ENCODE measurements at places on chromosomes 5 and 9.

DNA sequence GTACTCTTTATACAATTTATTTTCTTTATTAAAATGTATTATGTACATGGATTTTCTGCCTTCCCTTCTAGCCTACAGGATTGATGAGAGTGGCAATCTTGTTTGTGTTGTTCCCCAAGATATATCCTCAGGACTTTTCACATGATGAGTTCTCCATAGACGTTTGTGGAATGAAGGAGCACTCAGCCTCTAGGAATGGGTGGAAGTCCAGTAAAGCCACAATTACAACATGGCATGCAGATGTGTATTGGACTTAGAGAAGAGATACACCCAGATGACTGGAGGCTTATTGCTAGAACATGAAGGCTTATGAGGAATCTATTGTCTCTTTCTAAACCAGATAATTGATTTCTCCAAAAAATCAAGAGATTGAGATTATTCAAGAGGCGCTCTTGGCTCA is 8.2 kb upstream of the DOCK2 start:
- no peak for DNase-seq

DNA sequence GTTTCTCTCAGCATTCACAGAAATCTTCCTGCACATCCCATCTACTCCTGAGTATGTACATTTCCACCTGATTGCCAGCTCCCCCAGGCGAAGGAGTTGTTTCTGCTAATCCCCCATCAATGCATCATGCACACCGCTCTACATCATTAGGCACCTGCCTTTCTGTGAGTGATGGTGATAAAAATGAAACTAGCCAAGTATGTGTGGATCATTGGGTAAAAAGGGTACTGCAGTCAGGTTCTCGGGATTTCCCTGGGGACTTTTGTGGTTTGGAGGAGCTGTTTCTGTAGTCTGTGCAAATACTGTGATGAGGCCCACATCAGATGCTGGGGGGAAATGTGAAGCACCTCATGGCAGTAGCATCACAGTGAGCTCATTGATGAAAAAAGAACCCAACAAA is 30.4 kb downstream of the CAMK4 start:
- DNase-seq = peak; percentile 95

- DNase-seq = peak; percentile 57
Measured at GRCh38 chr5:124935065-124935464, 188.6 kb upstream of the ZNF608 start.

GRCh38 chr5:104541141-104541785 is 978.7 kb upstream of the NUDT12 start:
- DNase-seq = no peak

GRCh38 chr9:38677660-38678303 is 42.2 kb downstream of the FAM240B start:
- DNase-seq = no peak

- DNase-seq = no peak
Measured at GRCh38 chr9:123138163-123138562, 104.7 kb downstream of the GPR21 start.

DNA sequence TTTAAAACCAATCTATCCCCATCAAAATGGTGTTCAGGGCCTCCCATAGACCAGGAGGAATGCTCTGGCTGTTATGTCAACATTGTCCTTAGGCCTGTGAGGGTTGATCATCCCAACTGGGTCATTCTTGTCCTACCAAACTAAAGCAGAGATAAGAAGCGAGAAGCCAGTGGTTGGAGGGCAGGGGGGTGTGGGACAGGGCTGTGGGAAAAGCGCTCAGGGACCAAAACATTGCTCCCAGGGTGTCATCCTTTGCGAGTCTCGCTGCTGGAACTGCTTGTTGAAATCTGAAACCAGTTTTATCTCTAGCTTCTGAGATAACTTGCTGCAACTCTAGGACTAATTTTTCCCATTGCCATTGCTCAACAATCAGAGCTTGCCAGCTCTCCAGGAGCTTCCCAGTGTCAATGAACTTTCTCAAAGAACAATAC is 48.1 kb downstream of the SPATA31C2 start:
- no peak for DNase-seq

- DNase-seq = no peak
Measured at GRCh38 chr5:75260708-75261107, 24.0 kb upstream of the ANKRD31 start.

DNA sequence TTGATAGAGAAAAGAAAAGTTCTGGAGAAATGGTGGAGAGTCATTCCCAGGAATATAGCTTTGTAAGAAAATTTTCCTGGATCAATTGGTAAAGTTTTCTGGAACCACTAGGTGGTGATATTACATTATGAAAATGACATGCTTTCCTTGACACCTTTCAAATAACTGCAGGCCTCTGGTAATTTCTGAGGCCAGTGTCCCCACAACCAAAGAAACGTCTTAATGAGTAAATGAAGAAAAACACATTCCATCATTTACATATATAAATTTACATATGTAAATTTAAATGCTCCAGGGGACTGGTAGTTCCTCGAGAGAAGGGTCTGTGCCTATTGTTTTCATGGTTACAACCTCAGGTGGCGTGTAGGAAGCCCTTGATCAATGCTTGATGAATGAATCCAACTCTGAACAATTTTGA is 17.2 kb upstream of the RGS3 start:
- peak; percentile 35 for DNase-seq

Measured in activated CD8-positive, alpha-beta T cell treated with anti-CD3 and anti-CD28 coated beads for 36 hours (primary cell).